IPS DF 6.9 (cell line): ENCODE measurements at places on chromosomes 4 and X.

DNA sequence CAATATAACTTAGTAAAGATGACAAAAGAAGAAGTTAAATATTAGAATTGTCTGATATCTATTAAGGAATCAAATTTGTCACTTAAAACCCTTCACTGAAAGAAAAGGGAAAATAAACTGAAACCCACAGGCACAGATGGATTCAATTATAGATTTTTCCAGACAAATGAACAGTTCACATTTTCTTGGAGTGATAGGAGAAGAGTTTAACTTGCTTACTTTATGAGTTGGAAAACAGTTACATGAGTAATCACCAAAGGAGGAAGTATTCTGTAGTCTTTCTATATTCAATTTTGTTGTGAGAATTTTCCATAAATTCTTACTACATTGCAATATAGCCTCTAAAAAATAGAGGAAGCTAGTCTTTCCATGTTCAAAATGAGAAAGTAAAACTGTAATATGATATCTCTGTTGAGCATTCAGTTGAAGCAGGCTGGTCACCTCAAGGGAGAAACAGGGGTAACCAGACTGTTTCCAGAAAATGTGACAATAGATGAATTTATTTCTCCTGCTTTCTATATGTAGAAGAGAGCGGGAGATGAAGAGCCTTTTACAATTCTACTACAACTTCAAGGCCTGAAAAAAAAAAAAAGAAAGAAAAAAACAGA, 330.3 kb upstream of the EPHA5 start:
- DNase-seq: no peak

GRCh38 chr4:78002260-78002659, 54.9 kb upstream of the FRAS1 start:
- no peak for DNase-seq

DNA sequence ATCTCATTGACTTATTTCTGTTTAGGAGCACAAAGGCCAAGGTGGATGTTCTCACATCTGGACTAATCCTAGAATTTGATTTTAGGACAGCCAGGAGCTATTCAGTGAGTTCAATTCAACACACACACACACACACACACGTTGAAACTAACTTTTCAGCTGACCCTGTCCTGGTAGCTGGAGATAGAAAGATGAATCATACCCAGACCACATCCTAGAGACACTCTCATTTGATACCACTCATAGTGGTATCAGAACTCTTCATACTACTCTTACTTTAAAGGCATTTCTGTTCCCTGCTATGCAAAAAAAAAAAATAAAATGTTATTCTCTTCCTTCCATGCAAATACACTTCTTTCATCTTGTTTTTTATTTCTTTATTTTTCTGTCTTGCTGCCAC, 36.7 kb downstream of the KLF8 start:
- no peak for DNase-seq

GRCh38 chr4:80576796-80577195, 241.3 kb downstream of the CFAP299 start:
- DNase-seq: no peak

- no peak for DNase-seq
Measured at GRCh38 chrX:10233173-10233572, 76.4 kb downstream of the CLCN4 start.

- no peak for DNase-seq
Measured at GRCh38 chr4:40087799-40088366, 31.2 kb downstream of the N4BP2 start.

- DNase-seq: no peak
Measured at GRCh38 chr4:61246034-61246433, 45.9 kb downstream of the ADGRL3 start.

DNA sequence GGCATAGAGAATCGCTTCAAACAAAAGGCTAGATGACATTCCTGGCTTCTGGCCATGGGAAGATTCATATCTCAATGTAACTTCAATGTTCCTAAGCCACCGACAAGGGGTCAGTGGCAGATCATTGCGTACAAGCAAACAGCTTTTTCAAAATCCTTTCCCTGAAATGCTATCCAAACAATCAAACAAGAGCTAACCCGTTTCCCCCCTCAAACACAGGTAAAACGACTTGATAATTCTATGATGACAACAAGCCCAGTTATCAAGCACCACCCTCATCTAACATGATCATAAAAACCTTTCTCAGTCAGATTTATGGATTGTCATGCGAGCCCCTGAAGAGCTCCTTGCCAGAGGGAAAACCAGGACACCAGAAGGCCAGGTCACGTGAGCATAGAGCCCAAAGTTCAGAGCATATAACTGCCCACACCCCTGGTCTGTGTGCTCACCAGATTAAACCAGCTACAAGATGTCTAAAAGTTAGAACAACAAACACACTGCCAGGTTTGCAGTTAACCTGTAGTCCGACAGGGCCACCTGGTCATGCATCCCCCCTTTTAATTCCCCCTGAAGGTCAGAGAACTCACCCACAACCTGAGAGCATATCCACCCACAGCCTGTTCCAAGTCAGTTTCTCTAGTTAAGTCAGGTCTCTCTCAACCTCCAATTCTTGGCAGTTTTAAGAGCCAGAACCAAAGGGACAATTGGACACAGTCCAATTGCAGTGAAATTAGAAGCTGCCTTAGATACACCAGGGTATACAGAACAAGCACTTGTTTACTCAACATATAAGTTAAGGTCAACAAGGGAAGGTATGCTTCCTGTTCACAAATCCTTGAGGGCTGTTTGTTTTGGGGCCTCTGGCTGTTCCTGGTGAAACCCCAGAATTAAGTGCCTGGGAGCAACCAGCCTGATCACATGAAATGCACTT, 248.1 kb upstream of the PPARGC1A start:
- DNase-seq: no peak

GRCh38 chr4:1945912-1946311, 62.9 kb downstream of the NELFA start:
- no peak for DNase-seq

- no peak for DNase-seq
Measured at GRCh38 chr4:131978120-131978519, 1171.0 kb upstream of the PCDH10 start.

DNA sequence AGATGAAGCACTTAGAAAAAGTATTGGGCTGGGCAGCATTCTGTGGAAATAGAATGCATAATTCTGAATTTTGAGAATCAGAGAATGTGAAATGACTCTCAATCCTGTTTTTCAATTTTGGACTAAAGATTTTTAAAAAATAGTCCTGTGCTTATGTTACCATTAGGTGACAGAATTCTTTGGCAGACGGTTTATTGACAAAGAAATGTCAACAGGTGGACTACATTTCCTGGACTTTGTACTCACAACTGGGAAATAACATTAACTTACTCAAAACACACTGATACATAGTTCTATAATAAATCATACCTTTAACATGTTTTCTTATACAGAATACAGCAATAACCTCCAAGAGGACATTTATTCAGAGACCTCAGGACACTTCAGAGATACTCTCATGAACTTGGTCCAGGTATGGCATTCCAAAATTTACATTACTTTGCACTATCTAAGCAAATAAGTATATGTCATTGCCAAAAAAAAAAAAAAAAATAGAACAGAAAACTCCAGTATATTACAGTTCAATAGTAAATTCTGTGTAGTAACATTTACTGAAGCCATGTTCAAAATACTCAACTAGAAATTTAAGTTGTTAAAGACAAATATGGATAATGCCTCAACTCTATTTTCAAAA, 72.7 kb downstream of the ANXA10 start:
- no peak for DNase-seq

DNA sequence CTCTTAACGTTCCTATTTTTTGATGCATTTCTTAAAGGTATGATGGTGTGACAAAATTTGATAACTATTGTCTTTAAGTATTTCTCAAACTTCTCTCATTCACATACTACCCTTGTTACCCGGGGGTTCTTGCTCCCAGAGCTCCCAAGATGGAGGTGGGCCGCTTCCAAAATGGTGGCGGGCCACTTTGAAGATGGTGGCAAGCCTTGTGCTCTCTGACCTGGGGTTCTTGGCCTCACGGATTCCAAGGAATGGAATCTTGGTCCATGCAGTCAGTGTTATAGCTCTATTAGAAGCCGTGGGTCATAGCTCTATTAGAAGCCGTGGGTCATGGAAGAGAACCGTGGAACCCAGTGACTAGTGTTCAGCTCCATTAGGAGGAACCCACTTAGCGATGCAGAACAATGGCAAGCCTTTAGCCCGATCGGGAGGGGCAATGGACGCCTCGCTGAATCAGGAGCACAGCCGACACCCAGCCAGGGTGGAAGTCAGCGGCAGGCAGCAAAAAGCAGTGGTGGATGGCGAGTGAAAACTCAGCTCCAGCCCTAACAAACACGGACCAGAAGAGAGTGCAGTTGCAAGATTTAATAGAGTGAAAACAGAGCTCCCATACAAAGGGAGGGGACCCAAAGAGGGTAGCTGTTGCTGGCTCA, 403.4 kb downstream of the MAPK10 start:
- no peak for DNase-seq

DNA sequence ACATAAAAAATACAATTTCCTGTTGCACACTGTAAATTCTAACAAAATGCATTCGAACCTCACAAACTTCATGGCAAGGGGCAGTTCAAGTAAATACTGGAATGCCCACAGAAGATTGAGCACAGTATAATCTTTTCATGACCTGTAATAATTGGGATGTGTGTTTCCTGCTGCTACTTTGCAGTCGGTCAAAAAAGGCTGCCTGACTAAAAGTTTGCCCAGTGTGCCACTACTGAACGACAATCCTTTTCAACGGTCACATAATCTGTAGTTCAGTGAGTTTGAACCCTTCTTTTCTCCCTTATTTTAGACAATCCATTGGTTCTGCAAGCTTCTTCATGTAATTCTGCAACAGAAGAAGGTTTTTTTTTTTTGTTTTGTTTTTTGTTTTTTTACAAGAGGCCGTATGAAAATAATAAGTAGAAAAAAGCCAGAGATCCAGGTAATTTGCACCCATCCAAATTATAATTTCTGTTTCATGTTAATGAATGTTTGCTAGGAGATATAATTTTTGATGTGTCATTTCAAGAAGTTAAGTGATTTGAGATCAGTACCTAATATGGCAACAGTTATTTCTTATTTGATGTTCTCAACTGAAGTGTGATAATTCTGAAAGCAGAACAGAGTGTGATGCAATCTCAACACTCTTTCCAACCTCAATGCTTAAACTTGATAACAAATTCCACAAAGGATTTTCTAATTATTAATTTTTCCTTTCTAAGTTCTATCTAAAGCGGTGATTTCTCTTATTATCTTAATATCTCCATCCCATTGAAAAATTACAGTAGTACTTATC, 237.6 kb downstream of the FSTL5 start:
- no peak for DNase-seq

- no peak for DNase-seq
Measured at GRCh38 chr4:84977396-84977795, 10.9 kb upstream of the WDFY3 start.

- no peak for DNase-seq
Measured at GRCh38 chr4:94400191-94400590, 51.6 kb upstream of the PDLIM5 start.

DNA sequence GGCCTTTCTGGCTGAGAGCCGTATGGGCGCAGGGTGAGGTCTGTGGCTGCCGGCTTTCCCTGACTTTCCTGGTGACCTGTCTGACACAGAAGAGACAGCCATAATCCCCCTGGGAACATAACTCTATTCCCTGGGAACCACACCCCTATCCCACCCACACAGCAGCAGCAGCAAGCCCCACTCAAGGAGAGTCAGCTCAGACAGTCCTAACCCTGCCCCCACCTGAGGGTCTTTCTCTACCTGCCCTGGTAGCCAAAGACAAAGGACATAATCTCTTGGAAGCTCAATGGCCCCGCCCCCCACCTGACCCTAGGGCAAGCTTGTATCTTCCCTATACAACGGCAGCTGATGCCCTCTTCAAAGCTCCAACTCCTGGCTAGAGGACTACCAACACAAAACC, 74.6 kb downstream of the PABPC4L start:
- no peak for DNase-seq

GRCh38 chrX:154890990-154891639, 5.0 kb downstream of the F8A1 start:
- DNase-seq: no peak

- DNase-seq: no peak
Measured at GRCh38 chr4:8777320-8778196, 94.1 kb downstream of the HMX1 start.

DNA sequence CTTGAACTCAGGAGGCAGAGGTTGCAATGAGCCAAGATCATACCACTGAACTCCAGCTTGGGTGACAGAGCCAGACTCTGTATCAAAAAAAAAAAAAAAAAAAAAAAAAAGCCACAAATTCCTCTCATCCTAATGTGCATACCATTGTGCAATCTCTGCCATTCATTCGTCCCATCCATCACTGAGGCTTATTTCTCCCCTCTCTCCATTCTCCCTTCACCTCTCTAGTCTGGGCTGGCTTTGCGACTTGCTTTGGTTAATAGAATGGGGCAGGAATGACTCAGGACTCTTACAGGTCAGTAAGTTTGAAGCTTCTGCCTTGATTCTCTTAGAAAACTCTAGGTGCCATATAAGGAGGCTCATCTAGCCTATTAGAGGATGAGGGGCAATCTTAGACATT, 60.3 kb upstream of the DDX3X start:
- no peak for DNase-seq

- DNase-seq: no peak
Measured at GRCh38 chr4:4480685-4481398, 61.0 kb downstream of the STX18 start.

DNA sequence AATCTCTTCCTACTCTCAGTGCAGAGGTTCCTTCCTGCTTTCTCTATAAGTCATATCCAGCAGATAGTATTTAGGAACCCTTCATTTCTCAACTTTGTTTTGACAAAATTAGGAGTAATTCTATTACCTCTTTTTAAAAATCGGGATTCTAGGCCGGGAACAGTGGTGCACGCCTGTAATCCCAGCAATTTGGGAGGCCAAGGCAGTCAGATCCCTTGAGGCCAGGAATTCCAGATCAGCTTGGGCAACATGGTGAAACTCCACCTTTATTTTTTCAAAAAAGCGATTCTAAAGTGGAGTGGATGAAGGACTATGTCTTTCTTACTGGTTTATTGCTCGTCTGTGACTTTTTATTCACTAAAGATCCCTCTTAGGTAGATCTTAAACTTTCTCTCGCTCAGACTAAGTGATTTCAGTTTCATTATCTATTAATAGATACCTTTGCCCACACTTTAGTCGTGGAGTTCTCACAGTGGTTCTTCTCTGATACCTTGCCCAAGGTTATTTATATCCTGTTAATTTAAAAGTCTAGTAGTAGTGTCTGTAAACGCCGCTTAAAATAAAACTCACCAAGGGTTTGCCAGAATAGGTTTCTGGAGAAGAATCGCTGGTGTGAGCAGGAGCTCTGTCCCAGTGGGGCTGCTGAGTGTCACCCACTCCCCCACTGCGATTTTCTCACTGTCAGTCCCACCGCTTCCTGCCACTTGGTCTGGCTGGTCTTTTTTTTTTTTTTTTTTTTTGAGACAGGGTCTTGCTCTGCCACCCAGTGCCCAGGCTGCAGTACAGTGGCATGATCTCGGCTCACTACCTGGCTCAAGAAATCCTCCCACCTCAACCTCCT, 27.0 kb upstream of the TMEM131L start:
- no peak for DNase-seq

- DNase-seq: no peak
Measured at GRCh38 chr4:13432453-13432852, 51.7 kb downstream of the RAB28 start.

GRCh38 chr4:105194328-105195231, 47.9 kb downstream of the TET2 start:
- DNase-seq: no peak
